Smooth muscle cell of the brain vasculature (primary cell): ENCODE measurements at places on chromosomes 7 and 10.

DNA sequence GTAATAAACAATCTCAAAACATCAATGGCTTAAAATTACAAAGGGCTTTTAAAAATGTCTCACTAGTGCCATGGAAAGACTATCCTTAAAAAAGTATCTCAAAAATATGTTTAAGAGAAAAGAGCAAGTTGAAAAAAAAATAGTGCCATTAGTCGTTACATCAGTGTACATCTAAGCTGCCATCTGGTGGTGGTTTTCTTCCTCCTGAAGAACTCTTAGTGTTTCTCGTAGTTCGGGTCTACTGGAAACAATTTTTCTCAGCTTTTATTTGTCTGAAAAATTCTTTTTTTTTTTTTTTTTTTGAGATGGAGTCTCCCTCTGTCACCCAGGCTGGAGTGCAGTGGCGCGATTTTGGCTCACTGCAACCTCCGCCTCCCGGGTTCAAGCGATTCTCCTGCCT lies 5.9 kb upstream of the GARIN1A start:
- no peak for DNase-seq

DNA sequence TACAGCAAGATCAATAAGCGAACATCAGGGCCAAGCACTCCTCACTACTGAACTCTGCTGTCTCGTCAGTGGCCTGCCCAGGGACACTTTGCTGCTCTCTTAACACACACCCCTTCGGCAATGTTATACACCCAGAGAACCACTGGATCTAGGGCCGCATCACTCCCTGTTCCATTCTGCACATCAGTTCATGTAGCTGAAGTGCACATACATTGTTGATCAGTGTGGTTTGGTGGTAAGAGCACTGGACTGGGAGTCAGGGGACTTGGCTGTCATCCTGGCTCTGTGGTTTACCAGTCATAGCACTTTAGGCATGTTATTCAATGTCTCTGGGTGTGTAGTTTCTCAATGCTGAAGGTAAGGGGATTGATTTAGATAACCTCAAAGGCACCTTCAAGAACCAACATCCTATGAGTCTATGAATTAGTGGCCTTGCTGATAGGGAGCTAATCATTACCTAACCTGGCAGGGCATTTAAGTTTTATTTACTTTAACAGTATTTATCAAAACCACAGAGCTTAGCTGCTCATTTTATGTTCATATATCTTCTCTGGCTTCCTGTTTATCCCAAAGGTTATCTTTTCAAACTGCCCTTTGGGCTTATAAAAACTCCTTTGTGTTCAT lies 24.8 kb downstream of the DUSP5 start:
- no peak for DNase-seq

DNA sequence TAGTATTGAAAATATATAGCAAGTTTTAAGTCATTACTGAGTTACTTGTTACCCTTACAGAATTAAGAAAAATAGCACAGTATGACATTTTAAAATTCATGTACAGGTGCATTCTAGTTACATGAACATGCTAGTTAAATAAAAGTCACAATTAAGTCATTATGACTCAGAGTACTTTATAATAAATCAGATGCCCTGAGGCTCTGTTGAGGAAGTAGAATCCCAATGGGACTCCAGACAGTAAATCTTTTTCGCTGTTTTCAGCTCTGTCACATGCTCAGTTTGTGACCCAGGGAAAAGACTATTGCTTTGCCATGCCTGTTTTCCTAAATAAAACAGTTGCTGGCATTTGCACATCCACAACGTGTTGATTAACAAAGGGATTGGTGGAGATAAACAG lies 21.0 kb downstream of the NUDT13 start:
- no peak for DNase-seq

- DNase-seq = no peak
Measured at GRCh38 chr7:91557789-91558404, 293.7 kb downstream of the FZD1 start.

GRCh38 chr10:101065481-101066145 lies 3.8 kb downstream of the KAZALD1 start:
- no peak for DNase-seq

DNA sequence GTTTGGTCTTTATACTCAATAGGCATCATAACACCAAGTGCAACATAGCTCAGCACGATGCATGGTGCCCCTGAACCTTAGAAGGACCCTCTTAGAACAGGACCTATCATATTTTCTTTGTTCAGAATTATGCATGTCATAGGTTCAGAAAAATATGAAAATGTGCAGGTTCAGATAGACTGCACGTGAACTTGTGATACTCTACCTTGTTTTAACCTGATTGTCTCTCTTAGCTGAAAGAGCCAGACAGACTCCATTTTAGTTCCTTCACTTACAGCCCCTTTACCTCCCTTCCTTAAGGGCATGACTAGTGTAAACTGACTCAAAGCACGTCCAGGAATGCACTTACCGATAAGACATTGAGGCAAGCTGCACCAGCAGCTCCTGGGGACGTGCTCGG lies 35.1 kb downstream of the MYOF start:
- no peak for DNase-seq

DNA sequence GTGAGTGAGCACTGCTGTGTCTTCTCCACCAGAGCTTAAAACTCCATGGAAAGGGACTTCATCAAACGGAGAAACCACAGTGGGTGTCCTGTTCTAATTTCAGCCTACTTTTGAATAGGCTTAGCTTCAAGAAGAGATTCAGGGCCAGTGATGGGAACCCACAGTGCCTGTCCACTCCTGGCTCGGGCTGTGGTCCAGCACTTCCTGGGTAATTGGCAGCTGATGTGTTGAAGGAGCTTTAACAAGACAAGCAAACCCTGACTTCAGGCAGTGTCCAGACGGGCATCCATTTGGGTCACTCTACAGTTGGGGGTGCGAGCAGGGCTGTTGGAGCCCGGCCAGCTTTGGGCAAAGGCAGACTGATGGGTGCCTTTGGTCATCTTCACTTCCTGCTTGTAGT lies 14.5 kb downstream of the VWC2 start:
- no peak for DNase-seq

DNA sequence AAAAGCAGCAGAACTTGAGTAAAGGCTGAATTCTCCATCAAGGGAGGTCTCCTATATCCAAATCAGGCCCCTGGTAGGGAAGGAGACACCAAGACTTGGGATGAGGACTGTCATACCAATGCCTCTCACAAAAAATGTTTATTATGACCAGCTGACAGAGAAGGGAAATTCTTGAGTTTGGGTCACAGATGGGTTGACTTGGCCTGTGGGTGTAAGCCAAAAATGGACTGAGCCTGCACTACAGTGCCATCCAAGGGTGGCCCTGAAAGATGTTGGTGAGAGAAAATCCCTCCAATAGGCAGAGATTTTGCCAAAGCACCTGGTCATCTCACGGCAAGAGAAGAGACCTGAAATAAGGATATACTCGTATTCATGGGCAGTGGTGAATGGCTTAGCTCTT lies 27.0 kb upstream of the PPIF start:
- no peak for DNase-seq

DNA sequence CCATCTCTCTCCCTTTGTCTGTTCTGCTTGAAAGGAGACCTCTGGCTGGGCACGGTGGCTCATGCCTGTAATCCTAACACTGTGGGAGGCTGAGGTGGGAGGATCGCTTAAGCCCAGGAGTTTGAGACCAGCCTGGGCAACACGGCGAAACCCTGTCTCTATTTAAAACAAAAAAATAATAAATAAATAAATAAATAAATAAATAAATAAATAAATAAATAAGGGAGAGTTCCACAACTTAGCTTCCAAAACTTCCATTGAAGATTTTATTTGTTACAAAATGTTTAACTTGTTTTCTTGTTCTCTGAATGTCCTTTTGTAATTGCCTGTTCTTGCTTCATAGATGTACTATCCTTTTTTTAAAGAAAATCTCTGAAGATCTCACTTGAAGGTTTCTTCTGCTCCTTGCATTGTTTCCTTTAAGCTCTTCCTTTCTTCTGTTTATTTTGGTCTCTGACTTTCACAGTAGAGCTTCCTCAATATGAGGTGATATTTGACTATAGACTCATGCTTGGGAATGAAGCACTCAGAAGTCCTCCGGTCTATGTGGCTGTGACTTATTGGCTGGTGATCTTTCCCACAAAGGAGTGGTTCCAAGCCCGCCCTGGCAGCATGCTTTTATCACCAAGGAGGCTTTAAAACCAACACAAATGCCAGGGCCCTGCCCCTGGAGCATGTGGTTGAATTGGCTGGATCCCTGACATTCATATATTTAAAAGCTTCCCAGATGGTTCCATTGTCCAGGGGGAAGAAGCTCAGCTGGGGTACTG lies 18.1 kb upstream of the NPTX2 start:
- no peak for DNase-seq

DNA sequence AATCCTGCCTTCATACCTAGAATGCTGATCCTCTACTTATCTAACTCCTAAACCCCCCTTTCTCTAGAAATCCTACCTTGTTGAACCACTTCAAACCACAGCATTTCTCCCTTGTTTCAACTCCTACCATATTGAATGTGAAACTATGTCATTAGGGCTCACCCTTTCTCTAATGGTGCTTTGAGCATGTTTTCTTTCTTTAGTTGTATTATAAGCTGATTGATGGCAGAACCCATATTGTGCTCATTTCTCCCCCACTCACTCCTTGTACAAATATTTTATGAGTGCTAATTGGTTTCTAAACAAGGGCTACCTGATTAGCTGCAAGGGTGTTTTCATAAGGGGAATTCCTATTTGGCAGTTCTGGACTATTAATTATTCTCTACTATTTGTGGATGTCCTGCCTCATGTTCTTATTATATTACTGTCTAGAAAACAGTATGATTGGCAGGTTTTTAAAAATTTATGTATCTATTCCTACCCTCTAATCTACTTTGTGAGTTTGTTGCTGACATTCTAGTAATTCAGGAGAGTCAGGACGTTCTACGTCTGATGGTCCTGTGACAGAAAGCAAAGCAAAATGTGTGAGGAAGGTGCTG lies 765.8 kb downstream of the KCNMA1 start:
- DNase-seq = no peak

GRCh38 chr7:552868-553635 lies 33.4 kb upstream of the PDGFA start:
- no peak for DNase-seq

DNA sequence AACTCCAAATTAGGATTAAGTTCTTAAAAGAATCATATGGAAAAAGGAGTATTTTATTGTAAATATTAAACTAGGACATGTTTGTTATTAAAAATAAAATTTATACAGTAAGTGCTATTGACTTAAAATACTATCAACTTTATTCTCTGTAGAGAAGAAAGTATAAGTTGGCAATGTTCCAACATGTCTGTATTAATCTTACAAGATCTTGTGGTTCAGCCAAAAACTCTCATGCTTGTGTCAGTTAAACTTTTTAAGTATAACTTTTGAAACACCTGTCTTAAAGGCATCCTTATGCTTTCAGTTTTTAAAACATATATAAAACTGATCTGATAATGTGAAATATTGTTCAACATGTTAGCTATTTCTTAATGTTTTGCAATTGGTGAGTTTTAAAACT lies 160.7 kb downstream of the ZEB1 start:
- no peak for DNase-seq

DNA sequence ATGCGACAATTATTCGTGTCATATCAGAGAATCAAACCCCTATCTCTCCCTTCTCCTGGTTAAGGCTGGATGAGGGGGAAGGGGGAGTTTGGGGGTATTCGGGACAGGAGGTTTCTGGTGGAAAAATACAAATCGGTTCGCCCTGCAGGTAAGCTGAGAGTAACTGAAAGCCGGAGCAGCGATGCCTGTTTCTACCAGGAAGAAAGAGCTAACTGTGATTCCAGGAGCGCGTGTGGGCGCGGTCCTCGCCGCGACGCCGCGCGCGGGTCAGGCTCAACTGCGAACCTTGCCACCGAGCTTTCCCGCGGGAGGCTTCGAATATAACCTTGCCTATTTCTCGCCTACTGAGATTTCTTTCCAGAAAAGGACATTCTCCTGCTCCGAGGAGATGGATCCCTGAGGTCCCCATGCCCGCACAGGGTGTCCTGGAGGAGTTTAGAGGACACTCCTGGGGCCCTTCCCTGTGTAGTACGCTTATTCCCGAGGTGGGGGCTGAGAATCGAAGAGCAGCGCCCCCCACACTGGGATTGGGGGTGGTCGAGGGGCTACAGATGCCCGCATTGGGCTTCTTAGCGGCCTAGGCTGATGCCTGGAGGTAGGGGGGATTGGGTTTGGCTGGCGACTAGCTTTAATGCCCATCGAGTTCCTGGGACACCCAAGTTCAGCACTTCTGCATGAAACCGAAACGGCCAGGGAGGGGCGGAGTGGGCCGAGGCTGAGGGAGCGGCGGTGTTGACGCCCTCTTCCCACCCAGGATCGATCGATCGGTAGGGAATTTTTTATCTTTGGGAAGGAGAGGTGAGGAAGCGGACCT lies 13.0 kb upstream of the DLX6 start:
- DNase-seq = no peak

DNA sequence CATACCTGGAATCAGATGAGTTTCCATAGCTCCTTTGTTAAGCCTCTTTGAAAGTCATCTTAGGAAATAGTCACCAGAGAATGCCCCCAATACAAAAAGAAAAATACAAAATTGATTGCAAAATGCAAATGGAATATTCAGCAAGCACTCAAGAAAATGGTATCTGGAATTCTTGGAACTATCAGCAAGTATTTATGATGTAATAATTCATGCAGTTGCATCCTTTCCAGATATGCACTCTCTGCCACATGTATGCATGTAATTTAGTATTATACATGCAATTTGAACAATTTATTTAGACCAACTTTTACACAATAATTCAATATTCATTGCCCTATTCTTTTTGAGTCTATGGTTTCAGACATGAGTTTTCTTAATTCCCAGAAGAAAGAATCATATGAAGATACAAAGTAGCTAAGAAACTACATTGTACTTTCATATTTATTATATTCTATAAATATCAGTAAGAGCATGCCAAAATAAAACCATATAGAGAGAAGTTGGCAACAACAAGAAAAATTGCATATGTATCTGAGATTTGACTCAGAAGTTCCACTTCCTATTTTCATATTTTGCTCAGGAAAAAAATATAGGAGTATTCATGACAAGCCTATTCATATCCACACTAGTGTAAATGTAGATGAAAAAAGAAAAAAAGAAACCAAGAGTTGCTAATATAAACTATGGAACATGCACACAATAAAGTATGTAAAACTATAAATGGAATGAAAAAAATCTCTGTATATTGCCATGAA lies 338.5 kb downstream of the SEMA3D start:
- DNase-seq = no peak

GRCh38 chr10:16519250-16519907 lies 2.3 kb downstream of the C1QL3 start:
- no peak for DNase-seq

- DNase-seq = no peak
Measured at GRCh38 chr10:129886263-129886662, 77.8 kb downstream of the EBF3 start.
